ENCODE measurements at places on chromosomes 16 and 17. TPM values are rescaled to one million over a fixed set of nuclear protein-coding genes. Genes with fewer than 3 reads are reported as not detected.

The SOST gene
- total RNA-seq, result 0.20 TPM

The SECTM1 gene
- 11.7 TPM for total RNA-seq

The KRTAP3-2 gene
- 2.3 TPM for total RNA-seq

The SLC35B1 gene
- 33.5 TPM for total RNA-seq

The MYH1 gene
- 3.2 TPM for total RNA-seq

The FLYWCH2 gene
- 17.4 TPM for total RNA-seq

The SOCS3 gene
- total RNA-seq, result 23.7 TPM

The GUCY2D gene
- 0.39 TPM for total RNA-seq

The TAC4 gene
- total RNA-seq, result not detected

The ST6GALNAC2 gene
- 28.0 TPM for total RNA-seq

The SDR42E1 gene
- 7.2 TPM for total RNA-seq

The GNGT2 gene
- total RNA-seq, result not detected

The ZFP3 gene
- total RNA-seq, result 3.1 TPM

The TAOK2 gene
- 24.5 TPM for total RNA-seq

The UNC13D gene
- 8.5 TPM for total RNA-seq

The TBC1D3H gene
- not detected for total RNA-seq

The TMC8 gene
- total RNA-seq, result 3.4 TPM

The JUP gene
- total RNA-seq, result 163 TPM

The CACNG5 gene
- total RNA-seq, result not detected

The ADAMTS18 gene
- 25.0 TPM for total RNA-seq

The MED9 gene
- 12.2 TPM for total RNA-seq

The AANAT gene
- total RNA-seq, result not detected

The DHRS7C gene
- total RNA-seq, result 15.9 TPM

The SYT17 gene
- 3.1 TPM for total RNA-seq

The TNFRSF17 gene
- total RNA-seq, result 0.30 TPM

The TPSG1 gene
- not detected for total RNA-seq

The TEKT3 gene
- 1.4 TPM for total RNA-seq

The CTRB1 gene
- total RNA-seq, result not detected

The C17orf67 gene
- total RNA-seq, result 0.79 TPM

The TNFRSF13B gene
- not detected for total RNA-seq

The TBC1D3 gene
- not detected for total RNA-seq

The SDR42E2 gene
- not detected for total RNA-seq

The TBC1D26 gene
- 0.49 TPM for total RNA-seq

The ZNF594 gene
- 10.2 TPM for total RNA-seq

The KRTAP17-1 gene
- total RNA-seq, result 7.9 TPM

The TMC7 gene
- 1.2 TPM for total RNA-seq

The LGALS9 gene
- 4.8 TPM for total RNA-seq
